ENCODE measurements at places on chromosomes 12 and 14.
A peak's percentile ranks its signal among the peaks of the same experiment; 100 is the strongest.

DNA sequence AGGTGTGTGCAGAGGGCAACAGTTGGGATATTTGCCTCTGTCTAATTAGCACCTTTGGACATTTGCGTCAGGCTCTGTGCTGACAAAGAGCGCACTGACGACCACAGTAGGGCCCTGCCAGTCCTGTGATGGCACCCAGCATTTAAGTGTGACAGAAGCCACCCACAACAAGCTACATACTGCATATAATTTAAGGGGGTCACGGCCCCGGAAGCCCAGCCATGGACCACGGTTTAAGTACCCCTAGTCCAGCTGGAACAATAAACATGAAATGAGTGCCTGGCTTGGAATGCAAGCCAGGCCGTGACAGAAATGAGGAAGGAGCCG lies 16.8 kb upstream of the DYNC1H1 start:
- DNase-seq = no peak

- DNase-seq = peak; percentile 70
Measured at GRCh38 chr14:74945852-74946658, 9.3 kb downstream of the PGF start.

DNA sequence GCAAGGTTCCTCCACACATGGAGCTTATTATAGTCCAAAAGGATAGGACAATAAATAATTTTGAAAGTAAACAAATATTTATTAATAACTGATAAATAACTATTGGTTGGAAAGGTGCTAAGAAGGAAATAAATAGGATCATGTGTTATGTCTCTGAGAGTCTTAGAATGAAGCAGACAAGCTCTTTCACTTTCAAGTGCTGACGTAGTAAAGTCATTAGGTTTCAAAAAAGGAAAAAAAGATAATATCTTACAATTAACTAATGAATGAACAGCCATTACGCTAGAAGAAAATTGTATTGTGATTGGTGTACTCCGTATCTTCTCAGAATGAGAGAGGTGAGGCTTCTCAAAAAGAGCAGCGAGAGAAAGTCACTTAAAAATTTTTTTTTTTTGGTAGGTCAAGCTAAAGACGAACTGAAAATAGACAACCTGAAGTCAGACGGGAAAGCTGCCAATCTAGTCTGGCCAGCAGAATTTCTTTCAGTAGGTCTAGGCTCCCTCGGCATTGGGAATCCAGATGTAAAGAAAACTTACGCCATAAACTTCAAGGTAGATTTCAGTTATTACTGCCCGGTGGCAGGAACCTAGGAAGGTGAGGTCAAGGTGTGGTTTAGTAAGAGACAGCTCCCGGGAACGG lies 583 bp upstream of the LEMD3 start:
- DNase-seq = no peak

- DNase-seq = no peak
Measured at GRCh38 chr14:85762526-85762925, 232.6 kb downstream of the FLRT2 start.

DNA sequence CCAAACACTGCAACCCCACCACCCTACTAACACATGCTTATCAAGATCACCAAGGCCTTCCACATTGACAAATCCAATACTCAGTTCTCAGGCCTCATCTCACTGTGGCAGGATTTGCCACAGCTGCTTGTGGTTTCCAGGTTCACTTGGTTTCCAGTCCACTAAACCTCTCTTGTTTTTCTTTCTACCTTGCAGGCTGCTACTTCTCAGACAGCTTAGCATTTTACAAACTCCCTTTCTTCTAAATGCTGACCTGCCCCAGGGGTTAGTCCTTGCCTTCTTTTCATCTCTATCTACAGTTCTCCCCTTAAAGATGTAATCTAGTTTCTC lies 84.1 kb downstream of the BCAT1 start:
- DNase-seq = no peak

DNA sequence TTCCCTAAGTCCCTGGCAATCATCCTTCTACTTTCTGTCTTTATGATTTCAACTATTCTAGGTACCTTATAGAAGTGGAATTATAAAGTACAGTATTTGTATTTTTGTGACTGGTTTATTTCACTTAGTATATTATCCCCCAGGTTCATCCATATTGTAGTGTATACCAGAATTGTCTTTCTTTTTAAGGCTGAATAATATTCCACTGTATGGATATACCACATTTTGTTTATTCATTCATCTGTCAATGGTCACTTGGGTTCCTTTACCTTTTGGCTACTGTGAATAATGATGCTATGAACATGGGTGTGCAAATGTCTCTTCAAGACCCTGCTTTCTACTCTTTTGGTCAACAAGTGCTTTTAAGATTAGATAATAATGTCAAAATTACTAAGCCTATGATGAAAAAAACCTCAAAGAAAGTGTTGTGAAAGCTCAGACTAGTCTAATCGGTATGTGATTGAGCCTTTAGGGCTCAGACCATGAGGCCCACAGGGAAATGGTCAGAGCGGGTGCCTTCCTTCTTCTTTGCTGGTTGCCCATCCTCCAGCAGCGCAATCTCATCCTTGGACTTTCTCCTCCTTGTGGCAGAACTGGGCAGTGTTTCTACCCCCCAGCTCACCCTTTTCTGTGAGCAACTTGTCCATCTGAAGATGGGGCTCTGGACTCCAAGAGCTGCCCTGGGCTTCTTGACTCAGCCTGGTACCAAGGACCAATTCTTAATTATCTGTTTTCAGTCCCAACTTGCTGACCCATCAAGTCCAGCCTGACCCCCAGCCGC lies 105.4 kb downstream of the TTC8 start:
- no peak for DNase-seq
